ENCODE measurements at places on chromosomes 3 and 15.

DNA sequence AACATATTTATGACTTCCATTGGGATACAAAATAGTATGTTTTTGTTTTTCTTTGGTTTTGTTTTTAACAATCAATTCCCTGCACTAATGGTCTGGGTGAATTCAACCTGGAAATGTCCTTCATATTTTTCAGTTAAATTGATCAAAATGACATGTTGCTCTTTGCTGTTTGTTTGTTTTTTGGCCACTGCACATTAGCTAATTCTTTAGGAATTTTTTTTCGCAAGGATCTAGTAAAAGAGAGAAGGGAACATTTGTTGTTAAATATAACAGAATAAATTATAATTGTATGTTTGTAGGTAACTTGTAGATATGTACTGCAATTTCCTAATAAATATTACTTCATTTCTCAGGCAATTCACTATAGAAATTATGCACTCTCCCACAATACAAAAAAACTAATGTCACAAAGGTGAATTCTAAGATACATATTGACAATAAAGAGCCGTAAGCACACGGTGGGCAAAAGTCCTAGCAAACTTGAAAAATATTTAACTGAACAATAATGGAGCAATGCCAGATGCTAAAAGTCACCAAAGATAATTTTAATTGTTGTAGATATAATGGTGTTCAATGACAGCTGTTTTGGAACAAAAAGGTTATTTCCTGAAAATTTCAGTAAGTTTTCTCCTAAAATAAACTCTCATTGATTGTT lies 21.4 kb upstream of the PPARG start:
- no peak for DNase-seq

- no peak for DNase-seq
Observed at GRCh38 chr15:96412045-96412905, 81.8 kb downstream of the NR2F2 start.

DNA sequence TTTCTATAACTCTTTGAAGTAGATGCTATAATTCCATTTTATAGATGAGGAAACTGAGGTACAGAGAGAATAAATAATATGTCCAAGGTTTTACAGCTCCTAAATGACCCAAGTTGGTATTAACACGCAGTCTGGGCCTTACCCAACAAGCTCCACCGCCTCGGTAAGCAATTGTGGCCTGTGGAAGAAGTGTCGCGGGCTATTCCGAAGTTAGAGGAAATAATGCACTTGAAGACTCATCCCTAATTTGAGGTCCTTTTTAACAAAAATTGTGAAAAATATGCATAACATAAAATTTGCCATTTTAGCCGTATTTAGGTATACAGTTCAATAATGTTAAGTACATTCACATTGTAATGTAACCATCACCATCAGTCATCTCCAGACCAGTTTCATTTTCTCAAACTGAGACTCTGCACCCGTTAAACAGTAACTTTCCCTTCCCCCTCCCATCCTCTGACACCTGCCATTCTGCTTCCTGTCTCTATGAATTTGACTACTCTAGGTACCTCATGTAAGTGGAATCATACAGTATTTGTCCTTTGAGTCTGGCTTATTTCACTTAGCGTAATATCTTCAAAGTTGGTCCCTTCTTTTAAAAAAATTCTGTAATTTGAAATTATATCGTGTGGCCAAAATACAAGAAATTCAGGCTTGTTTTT lies 18.2 kb downstream of the IDH3A start:
- no peak for DNase-seq

GRCh38 chr15:63094495-63094931 lies 27.1 kb upstream of the LACTB start:
- DNase-seq = no peak

DNA sequence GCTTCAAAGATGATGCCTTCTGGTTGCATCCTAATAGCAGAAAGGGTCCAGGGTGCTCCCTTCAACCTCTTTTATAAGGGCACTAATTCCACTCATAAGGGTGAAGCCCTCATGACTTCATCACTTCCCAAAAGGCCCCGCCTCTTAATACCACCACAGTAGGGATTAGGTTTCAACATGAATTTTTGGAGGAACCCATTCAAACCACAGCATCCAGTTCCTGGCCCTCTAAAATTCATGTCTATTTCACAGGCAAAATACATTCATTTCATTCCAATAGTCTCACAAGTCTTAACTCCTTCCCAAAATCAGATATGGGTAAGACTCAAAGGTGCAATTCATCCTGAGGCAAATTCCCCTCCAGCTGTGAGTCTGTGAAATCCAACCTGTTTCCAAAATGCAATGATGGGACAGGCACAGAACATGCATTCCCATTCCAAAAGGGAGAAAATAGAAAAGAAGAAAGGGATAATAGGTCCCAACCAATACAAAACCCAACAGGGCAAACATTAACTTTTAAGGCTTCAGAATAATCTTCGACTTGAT lies 124.0 kb downstream of the ATP1B3 start:
- DNase-seq = no peak
